SK-MEL-5 (cell line): ENCODE measurements at places on chromosomes 13 and 19. TPM values are rescaled to one million over a fixed set of nuclear protein-coding genes. Genes with fewer than 3 reads are reported as not detected.

The HIF3A gene
- total RNA-seq = not detected in 2 replicates

The SPTBN4 gene
- 0.32 and 0.53 TPM in 2 replicates for total RNA-seq

The ASPDH gene
- total RNA-seq = not detected in 2 replicates

The CBLC gene
- not detected in 2 replicates for total RNA-seq

The ZNF726 gene
- 1.6 and 2.3 TPM in 2 replicates for total RNA-seq

The CYP4F8 gene
- total RNA-seq = not detected in 2 replicates

The ZNF607 gene
- 2.8 and 2.9 TPM in 2 replicates for total RNA-seq

The EDNRB gene
- 491 and 498 TPM in 2 replicates for total RNA-seq

The PVR gene
- total RNA-seq = 56.0 and 56.4 TPM in 2 replicates

The ZNF99 gene
- not detected in 2 replicates for total RNA-seq

The EBPL gene
- total RNA-seq = 97.8 and 114 TPM in 2 replicates

The TBCB gene
- total RNA-seq = 181 and 190 TPM in 2 replicates

The C19orf33 gene
- total RNA-seq = not detected in 2 replicates

The ERFL gene
- total RNA-seq = not detected in 2 replicates

The IZUMO4 gene
- total RNA-seq = 0.40 TPM in 1 of 2 replicates, not detected in the other

The VSTM1 gene
- total RNA-seq = not detected in 2 replicates

The CNOT3 gene
- 5.4 and 7.7 TPM in 2 replicates for total RNA-seq

The NLRP4 gene
- 0.11 and 0.55 TPM in 2 replicates for total RNA-seq

The AXL gene
- 0.03 TPM in 1 of 2 replicates, not detected in the other for total RNA-seq

The ZSCAN1 gene
- total RNA-seq = not detected in 2 replicates

The C2CD4C gene
- 0.80 and 1.1 TPM in 2 replicates for total RNA-seq
